Pancreas (tissue), 10 donors: ENCODE measurements at places on chromosomes 12 and 14. TPM values are rescaled to one million over a fixed set of nuclear protein-coding genes. Genes with fewer than 3 reads are reported as not detected.
A peak's percentile ranks its signal among the peaks of the same experiment; 100 is the strongest.

DNA sequence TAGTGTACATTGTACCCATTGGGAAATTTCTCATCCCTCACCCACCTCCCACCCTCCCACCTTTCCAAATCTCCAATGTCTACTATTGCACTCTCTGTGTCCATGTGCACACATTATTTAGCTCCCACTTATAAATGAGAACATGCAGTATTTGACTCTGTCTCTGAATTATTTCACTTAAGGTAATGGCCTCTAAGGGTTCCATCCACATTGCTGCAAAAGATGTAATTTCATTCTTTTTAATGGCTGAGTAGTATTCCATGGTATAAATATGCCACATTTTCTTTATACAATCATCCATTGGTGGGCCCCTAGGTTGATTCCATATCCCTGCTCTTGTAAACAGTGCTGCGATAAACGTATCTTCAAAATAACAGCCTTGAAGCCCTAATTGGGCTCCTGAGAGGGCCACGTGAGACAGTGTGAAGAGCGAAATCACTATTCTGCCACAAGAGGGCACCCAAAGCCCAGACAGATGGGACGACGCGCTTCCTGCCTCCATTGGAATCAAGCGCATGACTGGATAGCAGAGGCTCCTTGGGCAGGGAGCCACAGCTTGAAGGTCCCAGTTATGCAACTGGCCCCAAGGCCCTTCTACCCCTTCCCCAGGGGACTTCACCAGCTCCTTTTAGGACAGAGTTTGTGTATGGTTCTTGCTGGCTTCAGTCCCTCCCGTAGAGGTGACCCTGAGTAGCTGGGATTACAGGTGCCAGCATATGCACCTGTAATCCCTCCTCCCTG, 21.3 kb upstream of the CD27 start:
- no peak overlapping the region for H3K4me3 ChIP-seq
- H3K36me3 ChIP-seq: no peaks in the 10 kb centered on the region
- peaks cover 17% of the 10 kb centered on the region for H3K4me1 ChIP-seq
- H3K27ac ChIP-seq: no peak overlapping the region
- H3K27me3 ChIP-seq: no peaks in the 10 kb centered on the region

GRCh38 chr12:26971963-26972362, 33.7 kb downstream of the FGFR1OP2 start:
- no peaks in the 10 kb centered on the region for H3K4me1 ChIP-seq
- no peaks in the 10 kb centered on the region for H3K27me3 ChIP-seq
- H3K4me3 ChIP-seq: no peak overlapping the region
- no peak overlapping the region for H3K27ac ChIP-seq
- peaks cover 11% of the 10 kb centered on the region for H3K36me3 ChIP-seq

PTPRO gene
- total RNA-seq: 0.98 TPM

DNA sequence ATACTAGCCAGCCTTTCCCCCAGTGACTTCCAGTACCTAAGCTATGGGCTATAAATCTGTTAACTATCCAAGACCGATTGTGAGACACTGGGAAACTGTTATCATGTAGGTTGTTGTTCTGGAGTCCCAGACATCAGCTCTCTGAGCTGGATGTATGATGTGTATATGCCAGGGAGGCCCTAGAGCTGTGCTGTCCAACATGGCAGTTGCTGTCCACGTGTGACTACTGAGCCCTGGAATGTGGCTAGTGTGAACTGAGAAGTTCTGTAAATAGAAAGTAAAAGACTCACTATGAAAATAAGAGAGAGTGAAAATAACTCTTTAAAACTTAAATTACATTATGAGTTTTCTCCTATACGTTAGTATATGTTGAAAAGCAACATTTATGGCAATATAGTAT, 755.8 kb upstream of the FBXO33 start:
- H3K27ac ChIP-seq: no peak overlapping the region
- no peak overlapping the region for H3K4me3 ChIP-seq
- H3K36me3 ChIP-seq: no peaks in the 10 kb centered on the region
- H3K27me3 ChIP-seq: no peaks in the 10 kb centered on the region
- no peak for DNase-seq

RAD51AP1 gene
- total RNA-seq: 0.73 TPM

DNA sequence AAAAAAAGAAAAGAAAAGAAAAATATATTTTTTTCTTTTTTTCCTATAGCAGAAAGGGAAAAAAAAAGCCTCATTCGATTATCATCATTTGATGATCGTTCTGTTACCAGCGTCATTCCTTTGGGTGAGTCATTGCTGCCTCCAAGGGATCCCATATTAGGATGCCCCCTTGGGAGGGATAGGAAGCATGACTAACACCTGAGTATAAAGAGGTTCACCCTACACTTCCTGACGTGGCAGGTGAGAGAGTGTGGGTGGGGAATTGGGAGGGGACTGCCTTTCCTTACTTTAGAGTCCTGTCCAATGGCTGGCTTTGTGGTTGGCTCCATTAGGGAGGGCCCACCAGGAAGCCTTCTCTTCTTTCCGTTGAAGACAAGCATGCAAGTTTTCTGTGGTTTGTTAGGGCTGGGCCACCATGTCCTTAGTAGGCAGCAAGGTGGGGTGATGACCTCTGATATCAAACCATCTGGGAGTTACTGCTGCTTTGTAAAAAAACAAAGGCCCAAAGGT, 56.1 kb upstream of the FUT8 start:
- H3K4me3 ChIP-seq: no peak overlapping the region
- no peak for DNase-seq
- H3K27me3 ChIP-seq: no peaks in the 10 kb centered on the region
- H3K36me3 ChIP-seq: no peaks in the 10 kb centered on the region
- H3K4me1 ChIP-seq: peaks cover 3% of the 10 kb centered on the region

DNA sequence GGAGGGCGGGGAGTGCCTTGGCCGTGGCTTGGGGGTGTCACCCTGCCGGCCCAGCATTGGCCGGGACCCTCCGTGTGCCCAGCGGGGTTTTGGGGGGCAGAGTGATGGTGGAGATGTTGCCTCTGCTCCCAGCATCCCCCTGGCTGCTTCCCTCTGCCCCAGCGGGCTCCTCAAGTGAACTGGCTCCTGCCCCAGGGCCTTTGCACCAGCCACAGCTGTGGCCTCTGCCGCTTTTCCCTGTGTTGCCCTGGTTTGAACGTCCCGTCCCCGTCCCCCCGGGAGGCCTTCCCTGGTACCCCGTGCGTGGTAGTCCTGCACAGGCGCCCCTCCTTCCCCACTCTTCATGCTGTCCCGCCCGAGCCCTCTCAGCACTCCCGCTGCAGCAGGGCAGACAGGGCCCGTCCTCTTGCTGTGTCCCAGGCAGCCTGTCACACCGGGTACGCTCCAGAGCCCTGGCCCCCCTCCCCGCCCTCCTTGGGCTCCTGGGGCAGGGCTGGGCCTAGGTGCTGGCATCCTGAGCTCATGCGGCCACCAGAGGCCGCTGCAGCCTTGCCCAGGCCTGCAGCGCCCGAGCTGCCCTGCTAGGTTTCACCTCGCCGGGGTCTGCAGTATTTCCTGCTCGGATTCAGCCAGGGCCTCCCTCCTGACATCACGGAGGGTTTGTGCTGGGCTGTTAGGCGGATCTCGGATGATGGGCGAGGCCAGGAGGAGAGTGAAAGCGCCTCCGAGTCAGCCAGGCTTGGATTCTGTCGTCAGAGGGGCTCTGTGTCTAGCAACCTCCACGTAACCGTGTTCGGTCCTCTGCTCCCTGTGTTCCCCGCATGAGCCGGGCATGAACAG, 9.5 kb downstream of the NOC4L start:
- peak; percentile 82 for DNase-seq
- no peaks in the 10 kb centered on the region for H3K4me1 ChIP-seq
- H3K27ac ChIP-seq: no peak overlapping the region
- H3K4me3 ChIP-seq: no peak overlapping the region

RDH5 gene
- 1.9 TPM for total RNA-seq

ASIC1 gene
- 0.24 TPM for total RNA-seq

- no peak for DNase-seq
- peaks cover 4% of the 10 kb centered on the region for H3K4me1 ChIP-seq
- H3K27me3 ChIP-seq: no peaks in the 10 kb centered on the region
- H3K4me3 ChIP-seq: no peak overlapping the region
- no peak overlapping the region for H3K27ac ChIP-seq
- H3K36me3 ChIP-seq: no peaks in the 10 kb centered on the region
Observed at GRCh38 chr12:93156086-93156716, 221.5 kb upstream of the NUDT4 start.

DNA sequence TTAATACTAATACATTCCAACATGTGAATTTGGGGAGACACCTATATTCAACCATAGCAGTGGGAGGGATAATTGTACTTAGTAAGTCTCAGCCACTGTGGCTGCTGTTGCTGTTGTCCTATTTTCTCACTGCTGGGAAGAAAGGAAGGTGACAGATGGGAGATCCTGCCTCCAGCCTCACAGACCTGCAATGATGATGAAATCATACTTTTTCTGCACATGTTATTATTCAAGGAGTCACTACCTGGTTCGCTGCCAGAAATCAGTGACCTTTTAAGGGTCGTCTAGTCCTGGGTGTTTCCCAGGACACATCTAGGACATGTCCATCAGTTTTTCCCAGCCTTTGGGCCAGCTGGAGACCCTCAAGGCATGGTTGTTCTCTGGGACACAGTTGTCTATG, 106.2 kb upstream of the RPH3A start:
- H3K27me3 ChIP-seq: no peaks in the 10 kb centered on the region
- H3K4me3 ChIP-seq: no peak overlapping the region
- no peak overlapping the region for H3K27ac ChIP-seq
- H3K36me3 ChIP-seq: no peaks in the 10 kb centered on the region
- no peaks in the 10 kb centered on the region for H3K4me1 ChIP-seq

- H3K27ac ChIP-seq: no peak overlapping the region
- no peaks in the 10 kb centered on the region for H3K36me3 ChIP-seq
- H3K4me1 ChIP-seq: no peaks in the 10 kb centered on the region
- no peak for DNase-seq
Observed at GRCh38 chr12:92442782-92443181, 260.0 kb upstream of the PLEKHG7 start.

PRIMA1 gene
- total RNA-seq: 0.56 TPM

GRCh38 chr14:102523569-102524450, 14.2 kb upstream of the ANKRD9 start:
- H3K4me3 ChIP-seq: no peak overlapping the region
- DNase-seq: no peak
- no peaks in the 10 kb centered on the region for H3K27me3 ChIP-seq
- no peaks in the 10 kb centered on the region for H3K36me3 ChIP-seq

DNA sequence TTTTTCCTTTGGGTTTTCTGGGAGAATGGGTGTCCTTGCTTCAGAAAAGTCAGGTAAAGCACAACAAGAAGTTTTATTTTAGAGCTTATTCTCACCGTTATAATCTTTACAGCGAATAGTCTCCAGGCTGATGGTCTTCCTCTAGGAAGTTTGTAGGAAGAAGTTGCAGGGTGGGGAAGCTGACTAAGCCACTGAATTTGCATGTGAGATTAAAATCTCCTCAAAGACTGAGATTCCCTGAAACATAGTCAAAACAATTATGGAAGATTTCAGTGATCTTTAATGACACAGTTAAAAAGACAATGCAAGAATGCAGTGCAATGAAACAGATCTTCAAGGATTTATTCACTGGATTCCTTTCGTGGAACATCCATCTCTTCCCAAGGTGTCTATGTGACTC, 1.2 kb downstream of the TAS2R10 start:
- H3K4me3 ChIP-seq: no peak overlapping the region
- no peaks in the 10 kb centered on the region for H3K36me3 ChIP-seq
- no peaks in the 10 kb centered on the region for H3K27me3 ChIP-seq
- DNase-seq: no peak
- H3K27ac ChIP-seq: no peak overlapping the region

OAS1 gene
- 0.91 TPM for total RNA-seq

GRCh38 chr12:94282675-94283074, 134.3 kb downstream of the PLXNC1 start:
- H3K4me3 ChIP-seq: no peak overlapping the region
- no peaks in the 10 kb centered on the region for H3K4me1 ChIP-seq
- no peak overlapping the region for H3K27ac ChIP-seq
- no peaks in the 10 kb centered on the region for H3K27me3 ChIP-seq
- H3K36me3 ChIP-seq: no peaks in the 10 kb centered on the region
- no peak for DNase-seq

DNA sequence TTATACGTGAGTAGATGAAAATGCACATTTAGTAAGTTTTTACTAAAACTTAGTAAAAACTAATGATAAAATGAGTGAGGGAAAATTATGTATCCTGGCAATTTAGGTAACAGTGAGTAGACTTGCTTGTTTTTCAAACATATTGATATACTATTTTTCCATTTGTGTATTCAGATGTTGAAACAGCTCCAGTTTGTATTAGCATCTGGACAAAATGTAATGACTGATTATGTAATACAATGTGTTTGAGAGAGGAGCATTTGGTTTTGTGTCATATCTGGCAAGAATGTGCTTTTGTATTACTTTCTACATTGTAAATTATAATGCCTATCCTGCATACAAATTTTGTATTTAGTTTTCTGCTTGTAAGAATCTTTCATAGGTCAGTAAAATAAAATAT, 5.6 kb downstream of the CNOT2 start:
- DNase-seq: no peak
- no peak overlapping the region for H3K27ac ChIP-seq
- no peak overlapping the region for H3K4me3 ChIP-seq
- no peaks in the 10 kb centered on the region for H3K36me3 ChIP-seq
- H3K4me1 ChIP-seq: peaks cover 26% of the 10 kb centered on the region
- no peaks in the 10 kb centered on the region for H3K27me3 ChIP-seq

SRP54 gene
- total RNA-seq: 42.2 TPM

BRMS1L gene
- total RNA-seq: 3.7 TPM

- H3K27ac ChIP-seq: no peak overlapping the region
- H3K4me3 ChIP-seq: no peak overlapping the region
- H3K36me3 ChIP-seq: no peaks in the 10 kb centered on the region
- no peaks in the 10 kb centered on the region for H3K4me1 ChIP-seq
Observed at GRCh38 chr14:102903889-102904512, 18.5 kb upstream of the AMN start.

WNT1 gene
- total RNA-seq: not detected

GRCh38 chr12:96274331-96274730, 80.2 kb downstream of the ELK3 start:
- H3K27me3 ChIP-seq: no peaks in the 10 kb centered on the region
- peaks cover 3% of the 10 kb centered on the region for H3K4me1 ChIP-seq
- no peak for DNase-seq
- H3K36me3 ChIP-seq: no peaks in the 10 kb centered on the region

DNA sequence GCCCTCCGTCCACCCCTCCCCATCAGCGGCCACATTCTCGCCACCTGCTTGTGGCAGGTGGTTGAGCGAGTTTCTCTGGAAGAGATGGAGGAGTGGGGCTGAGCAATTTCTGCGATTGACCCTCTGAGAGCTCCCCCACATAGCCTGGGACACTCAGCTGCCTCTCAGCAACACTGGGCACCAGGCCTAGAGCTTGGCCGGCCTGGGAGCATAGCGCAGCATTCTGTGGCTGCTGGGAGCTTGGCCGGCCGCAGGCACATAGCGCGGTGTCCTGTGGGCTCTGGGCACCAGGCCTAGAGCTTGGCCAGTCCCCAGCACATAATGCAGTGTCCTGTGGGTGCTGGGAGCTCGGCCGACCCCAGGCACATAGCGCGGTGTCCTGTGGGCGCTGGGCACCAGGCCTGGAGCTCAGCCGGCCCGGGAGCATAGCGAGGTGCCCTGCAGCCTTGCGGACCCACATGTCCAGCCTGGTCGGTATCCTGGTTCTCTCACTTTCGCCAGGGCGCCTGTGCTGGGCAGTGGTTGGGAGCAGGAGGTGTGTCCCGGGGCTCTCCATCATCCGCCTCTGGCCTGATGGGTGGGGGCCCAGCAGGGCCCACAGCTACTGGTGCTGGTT, 43.8 kb downstream of the LRCOL1 start:
- H3K4me1 ChIP-seq: peaks cover 2% of the 10 kb centered on the region
- H3K36me3 ChIP-seq: no peaks in the 10 kb centered on the region
- no peaks in the 10 kb centered on the region for H3K27me3 ChIP-seq
- DNase-seq: no peak
